NCI-H1694 treated with DMSO at 0.1 percent for 48 hours (cell line): ENCODE measurements at places on chromosomes 2 and 18.

GRCh38 chr18:76174451-76174850 lies 320.6 kb downstream of the ZNF516 start:
- DNase-seq, result no peak

- no peak for DNase-seq
Observed at GRCh38 chr2:238566001-238566645, 139.4 kb downstream of the ASB1 start.

DNA sequence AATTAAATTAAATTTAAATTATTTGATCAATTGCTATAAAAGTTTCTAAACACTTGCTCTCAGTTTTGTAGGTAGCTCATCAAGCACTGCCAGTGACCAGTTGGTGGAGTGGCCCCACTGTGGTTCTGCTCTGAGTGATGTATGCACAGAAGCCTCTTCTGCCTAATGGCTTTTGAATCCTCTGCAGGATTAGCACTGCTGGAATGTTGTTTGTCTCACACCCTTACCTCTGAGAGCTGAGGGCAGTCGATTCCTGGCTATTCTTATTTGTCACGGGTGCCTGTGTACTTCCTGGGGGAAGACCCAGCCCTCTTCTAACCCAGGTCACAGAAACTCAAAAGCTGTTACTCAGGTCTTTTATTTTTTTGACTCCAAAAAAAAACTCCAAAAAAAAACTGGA lies 9.5 kb downstream of the CAPN14 start:
- DNase-seq, result no peak

- DNase-seq, result no peak
Observed at GRCh38 chr18:4672162-4672561, 217.1 kb upstream of the DLGAP1 start.

DNA sequence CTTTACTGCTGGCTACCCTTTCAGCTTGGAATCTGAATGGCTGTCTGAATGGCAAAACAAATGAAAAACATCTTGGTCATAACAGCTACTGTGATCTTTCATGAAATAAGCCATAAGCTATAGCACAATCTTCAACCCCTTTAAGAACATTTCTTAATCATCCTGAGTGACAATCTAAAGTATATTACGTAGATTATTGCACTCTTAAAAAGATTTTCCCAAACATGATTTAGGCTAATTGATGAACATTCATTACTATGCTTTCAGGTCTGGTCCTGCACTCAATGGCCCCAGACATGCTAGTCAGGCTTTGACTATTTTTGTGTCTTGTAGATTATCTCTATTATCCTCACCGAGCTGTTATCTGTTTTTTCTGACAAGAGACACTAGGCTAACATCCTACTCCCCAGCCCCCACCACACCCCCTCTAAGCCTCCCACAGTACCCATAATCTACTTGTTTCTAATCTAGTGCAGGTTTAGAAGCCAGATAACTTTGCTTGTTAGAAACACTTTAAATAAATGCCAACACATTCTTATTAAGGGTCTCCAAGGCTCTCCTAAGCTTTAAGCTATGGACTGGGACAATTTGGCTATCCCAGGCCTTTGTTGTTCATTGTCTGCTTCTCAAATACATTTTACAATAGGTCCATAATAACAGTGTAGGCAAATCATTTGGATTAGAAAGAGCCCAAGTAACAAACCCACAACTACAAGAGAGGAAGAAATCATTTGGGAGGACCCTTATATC lies 4.2 kb downstream of the SMAD2 start:
- DNase-seq, result no peak

DNA sequence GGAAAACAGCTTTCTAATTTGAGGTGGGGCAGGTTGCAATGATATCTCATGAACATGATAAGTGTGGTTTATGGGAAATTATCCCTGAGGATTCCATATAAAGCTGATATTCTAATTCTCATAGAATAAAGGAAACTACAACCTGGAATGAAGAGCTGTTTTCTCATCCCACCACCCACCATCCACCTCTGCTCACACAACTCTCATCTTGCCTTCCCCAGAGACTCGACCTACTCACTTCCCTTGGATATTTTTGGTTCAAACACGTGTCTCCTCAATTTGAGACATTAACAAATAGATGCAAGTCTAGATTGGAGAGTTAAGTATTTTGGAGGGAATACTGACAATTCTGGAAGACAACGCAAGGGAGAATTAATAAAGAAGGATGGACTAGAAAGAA lies 490.9 kb downstream of the TMEM182 start:
- DNase-seq, result no peak

GRCh38 chr2:232666051-232666805 lies 30.9 kb upstream of the GIGYF2 start:
- DNase-seq, result no peak

- DNase-seq, result peak; percentile 47
Observed at GRCh38 chr2:207164006-207164831, 1.5 kb downstream of the KLF7 start.

DNA sequence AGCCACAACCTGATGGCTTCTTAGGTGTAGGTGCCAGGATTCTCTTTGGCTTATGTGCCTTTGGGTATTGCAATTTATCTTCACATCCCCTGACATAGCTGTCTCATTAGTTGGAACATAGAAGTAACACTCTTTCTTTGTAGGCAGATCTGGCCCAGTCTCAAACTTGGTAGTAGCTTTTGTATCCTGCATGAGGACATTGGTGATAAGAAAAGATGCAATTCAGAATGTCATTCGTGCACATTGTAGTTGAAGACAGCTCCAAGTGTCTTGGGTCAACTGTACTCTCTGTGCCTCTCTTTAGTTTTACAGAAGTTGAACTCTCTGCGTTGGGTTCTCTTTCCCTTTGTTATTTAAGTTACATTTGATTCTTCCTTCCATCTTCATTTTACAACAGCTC lies 69.6 kb upstream of the BCL11A start:
- DNase-seq, result no peak

DNA sequence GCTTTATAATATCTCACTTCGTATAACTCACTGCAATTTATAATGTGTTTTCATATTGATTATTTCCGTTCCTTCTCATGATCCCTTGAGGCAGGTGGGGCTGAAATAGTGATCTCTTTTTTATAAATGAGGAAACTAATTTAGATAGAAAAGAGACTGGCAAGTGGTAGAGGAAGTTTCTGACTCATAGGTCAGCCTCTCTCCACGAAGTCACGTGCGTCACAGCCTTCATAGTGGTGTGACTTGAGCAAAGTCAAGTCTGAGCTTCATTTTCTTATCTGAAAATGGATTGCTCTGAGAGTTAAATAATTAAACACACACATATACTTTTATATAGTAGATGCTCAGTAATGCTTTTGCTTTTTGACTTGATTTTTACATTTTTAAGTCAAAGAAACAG lies 19.9 kb downstream of the ABCG5 start:
- no peak for DNase-seq

GRCh38 chr2:236366049-236366387 lies 101.8 kb upstream of the ASB18 start:
- DNase-seq, result no peak

DNA sequence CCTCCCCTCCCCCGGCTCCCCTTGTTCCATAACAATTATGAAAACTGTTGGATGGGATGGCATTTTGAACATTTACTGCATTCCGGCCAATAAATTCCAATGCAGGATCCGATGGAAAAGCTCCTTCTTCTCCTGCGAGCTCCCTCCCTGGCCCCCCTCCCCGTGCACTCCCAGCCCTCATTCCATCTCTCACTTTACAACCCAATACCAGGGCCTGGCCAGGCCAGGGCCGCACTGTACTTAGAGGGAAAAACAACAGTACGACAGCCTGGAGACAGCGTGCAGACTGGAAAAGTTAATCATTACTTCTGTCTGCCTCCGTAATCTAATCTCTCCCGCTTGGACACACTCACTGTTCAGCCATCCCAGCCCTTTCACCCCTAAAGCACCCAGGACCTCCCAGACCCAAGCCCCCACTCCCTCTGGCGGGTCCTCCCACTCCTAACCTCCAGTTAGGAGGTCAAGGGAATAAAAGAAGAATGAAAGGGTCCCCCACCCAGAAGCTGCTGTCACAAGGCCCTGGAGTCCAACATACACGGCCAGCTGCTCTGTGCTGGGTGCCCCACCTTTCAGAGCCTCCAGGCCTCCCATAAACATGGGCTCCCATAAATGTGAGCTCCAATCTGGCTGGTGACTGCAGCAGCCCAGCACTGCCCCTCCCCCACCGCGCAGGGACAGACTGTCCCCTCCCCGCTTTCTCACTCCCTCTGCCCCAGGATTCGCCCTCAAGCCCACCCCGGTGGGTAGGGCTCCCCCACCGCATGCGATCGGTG lies 20.6 kb downstream of the SMAD7 start:
- DNase-seq, result no peak

GRCh38 chr2:174662859-174663258 lies 65.3 kb upstream of the WIPF1 start:
- DNase-seq, result no peak

DNA sequence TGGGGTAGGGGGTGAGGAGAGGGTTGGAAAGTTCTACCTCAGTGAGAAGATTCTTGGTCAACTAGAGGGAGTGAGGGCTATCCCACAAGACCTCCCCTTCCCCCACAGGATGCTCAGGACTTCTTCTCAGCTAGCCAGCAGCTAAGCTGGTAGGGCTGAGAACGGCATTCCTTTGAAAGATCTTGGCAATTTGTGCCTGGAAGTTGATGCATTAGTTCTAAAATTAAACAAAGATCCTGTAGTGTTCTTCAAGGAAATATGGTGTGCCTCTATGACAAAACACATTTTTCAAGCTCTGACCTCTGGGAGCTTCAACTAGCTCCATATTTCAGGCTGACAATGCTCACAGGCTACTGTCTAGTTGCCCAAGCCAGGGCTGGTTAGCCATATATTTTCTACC lies 2.3 kb downstream of the LYPD1 start:
- DNase-seq, result no peak

- DNase-seq, result no peak
Observed at GRCh38 chr2:196335221-196335634, 163.8 kb upstream of the STK17B start.

GRCh38 chr2:170115501-170116229 lies 62.3 kb upstream of the MYO3B start:
- DNase-seq, result no peak

DNA sequence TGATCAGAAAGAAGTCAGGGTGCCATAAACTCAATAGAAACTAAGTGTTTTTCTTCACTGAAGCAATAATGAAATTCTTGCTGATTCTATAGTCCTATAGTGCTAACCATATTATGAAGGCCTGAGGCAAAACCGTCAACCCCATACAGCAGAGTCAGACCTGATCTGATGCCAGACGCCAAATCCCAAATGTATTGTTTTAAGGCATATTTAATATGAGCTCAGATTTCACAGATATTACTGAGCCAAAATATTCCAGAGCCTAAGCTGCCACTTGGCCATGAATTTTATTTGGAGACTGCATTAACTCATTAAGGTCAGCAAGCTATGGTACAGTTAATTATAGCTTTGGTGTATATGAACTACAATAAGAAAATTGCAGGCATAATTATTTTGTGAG lies 53.4 kb downstream of the SCN1A start:
- no peak for DNase-seq

- no peak for DNase-seq
Observed at GRCh38 chr2:150400849-150401248, 86.6 kb downstream of the RND3 start.

DNA sequence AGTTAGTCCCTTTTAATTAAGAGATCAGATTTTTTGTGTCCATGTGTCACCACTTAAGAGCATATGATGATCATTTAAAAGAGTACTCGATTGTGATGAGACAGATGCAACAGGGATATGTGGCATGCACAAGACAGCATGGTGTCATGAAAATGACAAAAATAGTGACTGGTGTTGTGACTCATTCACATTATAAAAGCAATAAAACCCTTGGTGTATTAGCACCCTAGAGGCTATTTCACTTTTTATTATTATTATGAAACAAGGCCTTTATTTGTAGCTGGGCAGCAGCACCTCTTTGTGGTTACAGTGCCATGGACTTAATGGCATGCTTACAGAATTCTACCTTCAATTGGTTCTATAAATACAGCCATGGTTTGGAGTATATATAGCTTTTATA lies 1296.0 kb upstream of the ZEB2 start:
- no peak for DNase-seq

- DNase-seq, result no peak
Observed at GRCh38 chr2:95292623-95293260, 4.4 kb upstream of the KCNIP3 start.

DNA sequence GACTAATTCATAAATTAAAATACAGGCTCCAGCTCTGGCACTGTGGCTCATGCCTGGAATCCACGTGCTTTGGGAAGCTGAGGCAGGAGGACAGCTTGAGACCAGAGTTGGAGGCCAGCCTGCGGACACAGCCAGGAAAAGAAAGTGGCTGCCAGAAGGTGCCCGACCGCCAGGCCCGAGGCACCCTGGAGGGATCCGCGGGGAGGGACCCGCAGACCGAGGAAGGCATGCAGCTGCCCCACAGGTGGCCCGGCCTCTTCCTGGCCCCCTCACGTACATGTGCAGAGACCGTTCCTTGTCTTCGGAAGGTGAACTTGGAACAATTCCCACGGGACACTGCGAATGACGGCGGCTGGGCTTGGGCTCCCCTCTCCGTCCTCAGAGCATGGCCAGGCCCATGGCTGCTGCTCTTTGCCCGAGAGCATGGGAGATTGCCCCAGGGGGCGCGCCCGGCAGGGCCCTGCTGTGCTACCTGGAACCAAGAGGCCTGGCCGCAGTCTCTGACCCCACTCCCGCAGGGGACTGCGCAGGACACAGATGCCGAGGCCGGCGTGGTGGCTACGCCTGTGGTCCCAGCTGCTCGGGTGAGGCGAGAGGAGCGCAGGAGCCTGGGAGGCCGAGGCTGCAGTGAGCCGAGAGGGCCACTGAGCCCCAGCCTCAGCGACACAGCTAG lies 55.6 kb upstream of the IMP4 start:
- no peak for DNase-seq

GRCh38 chr2:228839421-228839876 lies 431.6 kb downstream of the PID1 start:
- DNase-seq, result no peak

- no peak for DNase-seq
Observed at GRCh38 chr2:174577967-174578589, 19.5 kb downstream of the WIPF1 start.

DNA sequence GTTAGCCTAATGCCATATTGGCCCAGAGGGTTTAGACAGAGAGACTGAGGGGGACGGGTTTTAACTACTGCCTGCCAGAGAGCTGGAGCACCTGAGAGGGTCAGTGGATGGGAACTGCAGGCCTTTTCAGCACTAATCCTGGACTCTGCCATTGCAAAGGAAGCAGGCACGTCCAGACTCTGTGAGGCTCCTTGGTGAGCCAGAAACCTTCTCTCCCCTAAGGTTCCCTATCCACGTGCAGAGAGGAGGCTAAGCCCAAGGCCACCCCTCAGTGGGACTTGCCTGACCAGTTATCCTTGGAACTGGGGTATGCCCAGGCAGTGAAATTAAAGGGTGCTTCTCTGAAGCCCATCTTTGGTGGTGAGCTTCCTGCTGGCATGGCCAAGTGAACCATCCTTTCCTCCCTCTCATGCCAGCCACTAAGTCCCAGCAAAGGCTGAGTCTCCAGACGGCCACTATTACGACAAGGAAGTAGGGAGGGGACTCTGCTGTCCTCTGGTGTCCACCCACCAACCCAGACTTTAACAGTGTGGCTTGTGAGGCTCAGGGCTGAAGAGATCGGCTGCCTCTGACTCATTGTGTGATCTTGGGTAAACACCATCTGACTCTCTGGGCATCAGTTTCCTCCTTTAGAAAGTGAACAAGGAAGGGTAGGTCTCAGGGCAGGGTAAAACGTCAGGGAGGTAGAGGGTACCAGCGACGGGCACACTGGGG lies 3.9 kb upstream of the MLPH start:
- DNase-seq, result no peak
